ENCODE measurements at places on chromosomes 13 and 19.

DNA sequence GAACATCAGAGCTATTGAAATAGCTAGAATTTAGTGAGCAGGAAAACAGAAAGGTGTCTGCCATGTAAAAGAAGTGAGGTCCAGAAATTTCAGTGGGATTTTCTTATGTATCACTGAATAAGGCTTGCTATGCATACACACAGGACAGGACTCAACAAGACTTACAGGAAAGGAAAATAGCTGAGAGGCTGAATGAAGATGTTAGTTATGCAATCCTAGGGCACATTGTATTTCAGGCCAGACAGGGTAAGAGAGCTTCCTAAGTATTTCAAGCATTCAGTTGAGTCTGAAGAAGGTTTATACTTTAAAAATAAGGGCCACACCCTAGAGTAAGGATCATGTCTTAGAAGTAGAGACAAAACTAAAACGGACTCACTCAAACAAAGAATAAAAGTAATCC is 419.9 kb upstream of the PRR20A start:
- DNase-seq: no peak

DNA sequence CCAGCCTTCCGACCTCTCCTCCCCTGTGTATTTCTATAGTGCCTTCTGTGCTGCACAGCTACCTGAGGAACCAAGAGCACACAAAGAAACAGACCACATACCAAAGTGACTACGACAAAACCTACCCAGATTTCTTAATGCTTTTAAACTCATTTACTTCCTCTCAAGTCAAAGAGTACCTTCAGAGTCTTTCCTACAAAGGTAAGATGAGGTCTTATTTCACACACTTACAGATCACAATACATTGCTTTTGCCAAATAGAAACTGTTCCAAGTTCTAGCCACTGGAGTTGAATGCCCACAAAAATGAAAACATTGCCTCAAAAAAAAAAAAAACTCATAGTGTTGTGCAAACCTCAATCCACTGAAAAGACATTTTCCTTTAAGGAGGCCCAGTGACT is 36.4 kb downstream of the TEX26 start:
- no peak for DNase-seq

GRCh38 chr19:7104747-7105447 is 35.4 kb downstream of the ZNF557 start:
- DNase-seq: peak; percentile 13

DNA sequence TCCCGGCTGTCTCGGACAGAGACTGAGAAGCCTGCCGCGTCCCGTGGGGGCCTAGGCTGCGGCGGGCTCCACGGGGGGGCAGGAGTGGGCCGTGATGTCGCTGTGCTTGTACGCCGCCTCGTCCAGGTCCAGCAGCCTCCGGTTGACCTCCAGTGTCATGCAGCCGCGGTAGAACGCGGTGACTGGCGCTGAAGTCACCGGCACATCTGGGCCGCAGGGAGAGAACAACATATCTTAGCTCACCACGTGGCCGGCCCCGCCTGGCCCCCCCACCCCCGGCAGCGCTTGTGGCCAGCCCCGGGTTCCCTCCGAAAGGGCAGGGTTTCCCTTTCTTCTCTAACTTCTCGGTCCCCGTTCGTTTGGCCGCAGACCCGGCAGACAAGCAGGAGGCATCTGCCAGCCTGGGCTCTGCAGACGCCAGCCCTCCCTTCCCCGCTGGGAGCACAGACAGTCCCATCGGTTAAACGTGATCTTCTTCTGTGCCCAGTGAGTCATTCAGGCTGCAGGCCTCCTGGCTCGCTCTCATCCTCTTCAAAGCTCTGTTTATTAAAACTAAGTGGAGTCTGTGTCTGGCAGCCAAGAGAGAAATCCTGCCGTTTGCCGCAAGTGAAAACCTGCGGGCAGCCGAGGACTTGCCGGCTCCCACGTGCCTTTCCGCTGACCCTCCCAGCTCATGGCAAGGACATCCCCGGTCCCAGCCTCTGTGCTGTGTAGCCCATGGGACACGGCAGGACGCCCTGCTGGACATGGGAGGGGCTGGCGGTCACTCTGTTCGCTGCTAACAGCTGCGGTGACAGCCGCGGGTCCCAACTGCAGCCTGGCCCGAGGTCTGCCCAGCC is 42.8 kb downstream of the GAS6 start:
- DNase-seq: no peak

DNA sequence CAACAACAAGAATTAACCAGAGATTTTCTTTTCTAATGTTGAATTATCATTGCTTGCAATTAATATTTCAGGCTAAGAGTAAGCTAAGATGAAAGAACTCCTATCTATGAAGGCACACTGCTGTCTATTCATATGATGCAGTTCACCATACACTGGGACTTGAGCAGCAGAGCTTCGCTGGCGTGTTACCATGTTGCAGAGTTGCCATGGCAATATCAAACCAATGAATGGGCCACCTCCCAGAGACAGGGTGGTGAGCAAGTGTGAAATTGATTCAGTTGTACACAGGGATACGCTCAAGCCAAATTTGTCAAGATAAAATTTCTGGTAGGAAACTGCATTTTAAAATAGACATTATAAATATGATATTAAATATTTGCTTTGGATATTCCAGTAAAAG is 69.3 kb upstream of the MYO16 start:
- DNase-seq: no peak

DNA sequence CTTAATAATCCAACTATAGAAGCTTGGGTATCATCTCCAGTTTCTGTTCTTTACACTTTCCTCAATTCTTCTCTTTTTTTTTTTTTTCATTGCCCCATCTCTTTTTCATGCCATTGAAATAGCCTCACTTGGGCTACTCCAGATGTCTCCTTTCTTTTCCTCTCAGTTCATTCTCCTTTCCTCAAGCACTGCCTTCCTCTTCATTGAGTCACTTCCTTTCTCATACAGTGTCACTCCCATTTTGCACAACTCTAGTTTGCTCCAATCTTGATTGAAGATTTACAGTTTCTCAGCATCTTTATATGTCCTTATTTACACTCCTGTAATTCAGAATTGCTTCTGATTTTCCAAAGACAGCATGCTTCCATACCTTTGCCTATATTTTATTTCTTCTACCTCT is 61.3 kb downstream of the IPO5 start:
- no peak for DNase-seq

GRCh38 chr13:34241332-34241731 is 423.4 kb downstream of the RFC3 start:
- DNase-seq: no peak

DNA sequence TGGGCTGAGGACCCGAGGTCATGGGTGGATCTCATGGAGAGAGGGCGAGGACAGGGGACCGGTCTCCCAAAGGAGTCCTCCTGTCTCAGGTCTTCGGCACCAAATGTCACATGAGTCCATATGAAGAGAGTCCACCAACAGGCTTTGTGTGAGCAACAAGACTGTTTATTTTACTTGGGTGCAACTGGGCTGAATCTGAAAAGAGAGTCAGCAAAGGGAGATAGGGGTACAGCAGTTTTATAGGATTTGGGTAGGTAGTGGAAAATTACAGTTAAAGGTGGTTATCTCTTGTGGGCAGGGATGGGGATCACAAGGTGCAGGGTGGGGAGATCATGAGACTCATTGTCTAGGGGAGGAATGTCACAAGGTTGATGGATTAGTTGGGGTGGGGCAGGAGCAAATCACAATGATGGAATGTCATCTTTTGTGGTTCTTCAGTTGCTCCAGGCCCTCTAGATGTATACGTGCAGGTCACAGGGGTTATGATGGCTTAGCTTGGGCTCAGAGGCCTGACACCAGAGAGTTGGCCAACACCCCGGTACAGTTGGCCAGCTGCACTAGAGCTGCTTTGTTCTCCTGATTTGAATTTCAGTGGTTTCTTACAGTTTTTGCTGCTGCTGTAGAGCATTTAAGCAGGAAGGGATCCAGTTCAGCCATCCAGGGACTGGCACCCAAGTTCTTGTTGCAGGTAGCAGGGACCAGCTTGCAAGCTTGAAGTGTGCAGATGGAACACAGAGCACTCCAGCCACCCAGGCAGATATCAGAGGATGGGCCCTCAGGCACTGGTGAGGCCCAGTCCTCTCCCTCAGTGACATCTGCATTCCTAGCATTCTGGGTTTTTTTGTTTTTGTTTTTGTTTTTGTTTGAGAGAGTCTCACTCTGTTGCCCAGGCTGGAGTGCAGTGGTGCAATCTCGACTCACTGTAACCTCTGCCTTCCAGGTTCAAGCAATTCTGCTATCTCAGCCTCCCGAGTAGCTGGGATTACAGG is 26.4 kb upstream of the IGFL1 start:
- no peak for DNase-seq

DNA sequence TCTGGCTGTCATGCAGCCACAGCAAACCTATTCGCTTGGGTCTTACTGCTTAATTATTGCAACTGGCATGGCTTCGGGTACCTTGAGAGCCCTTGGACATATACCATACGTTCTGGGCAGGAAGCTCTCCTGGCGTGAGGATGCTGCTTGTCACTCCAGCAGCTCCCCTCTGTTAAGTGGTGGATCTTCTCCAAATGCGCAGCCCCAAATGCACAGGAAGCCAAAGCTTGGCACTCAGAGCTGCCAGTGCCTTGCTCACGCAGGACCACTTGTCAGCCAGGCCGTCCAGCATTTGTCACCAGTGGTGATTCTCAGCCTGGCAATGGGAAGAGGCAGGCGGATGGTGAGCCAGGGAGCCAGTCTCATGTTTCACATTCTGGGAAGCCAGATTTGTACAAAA is 158.6 kb downstream of the KATNAL1 start:
- DNase-seq: no peak

DNA sequence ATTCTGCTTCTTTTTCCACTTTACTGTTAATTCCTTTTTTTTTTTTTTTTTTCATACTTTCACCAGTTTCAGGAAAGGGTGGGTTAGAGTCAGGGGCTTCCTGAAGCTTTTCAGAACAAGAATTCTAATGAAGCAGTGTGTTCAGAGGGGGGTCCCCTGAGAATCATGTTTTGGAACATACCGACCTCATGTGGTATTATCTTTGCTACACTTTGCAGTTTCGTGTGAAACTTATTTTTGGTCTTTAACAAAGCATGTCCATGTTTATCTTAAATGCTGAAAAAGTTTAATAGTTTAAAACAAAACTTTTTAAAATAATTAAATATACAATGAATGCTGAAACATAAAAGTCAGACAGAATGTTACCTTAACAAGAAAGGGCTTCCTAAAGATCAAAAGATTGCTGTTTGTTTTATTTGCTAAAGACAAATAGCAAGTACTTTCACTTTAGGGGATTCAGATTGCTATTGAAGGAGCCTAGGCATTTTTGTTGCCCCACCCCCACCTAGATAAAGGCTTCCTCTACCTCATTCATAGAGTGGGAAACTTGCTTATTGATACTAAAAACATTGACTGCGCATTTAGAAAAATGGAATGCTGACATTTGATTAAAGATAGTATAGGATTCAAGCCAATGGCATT is 21.1 kb upstream of the POMP start:
- DNase-seq: peak; percentile 40

DNA sequence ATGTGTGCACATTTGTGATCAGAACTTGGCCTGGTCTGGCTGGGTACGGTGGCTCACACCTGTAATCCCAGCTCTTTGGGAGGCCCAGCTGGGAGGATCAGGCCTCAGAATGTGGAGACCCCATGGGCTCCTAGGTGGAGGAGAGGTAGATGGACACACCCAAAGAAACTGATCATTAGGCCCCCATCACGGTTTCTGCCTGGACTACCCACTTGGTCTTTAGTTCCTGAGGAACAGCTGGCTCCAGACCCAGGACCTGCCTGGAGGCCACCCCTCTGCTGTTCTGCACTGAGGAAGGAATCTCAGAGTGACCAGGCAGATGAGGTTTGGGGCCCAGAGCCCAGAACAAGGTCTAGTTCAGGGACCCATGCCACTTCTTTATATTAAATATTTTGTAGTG is 1.5 kb downstream of the CBLC start:
- DNase-seq: no peak

- DNase-seq: no peak
Measured at GRCh38 chr13:94305463-94305862, 174.0 kb downstream of the DCT start.

GRCh38 chr13:21063031-21063430 is 1.6 kb upstream of the LATS2 start:
- DNase-seq: no peak

- DNase-seq: no peak
Measured at GRCh38 chr13:72166102-72166650, 299.2 kb upstream of the DACH1 start.

DNA sequence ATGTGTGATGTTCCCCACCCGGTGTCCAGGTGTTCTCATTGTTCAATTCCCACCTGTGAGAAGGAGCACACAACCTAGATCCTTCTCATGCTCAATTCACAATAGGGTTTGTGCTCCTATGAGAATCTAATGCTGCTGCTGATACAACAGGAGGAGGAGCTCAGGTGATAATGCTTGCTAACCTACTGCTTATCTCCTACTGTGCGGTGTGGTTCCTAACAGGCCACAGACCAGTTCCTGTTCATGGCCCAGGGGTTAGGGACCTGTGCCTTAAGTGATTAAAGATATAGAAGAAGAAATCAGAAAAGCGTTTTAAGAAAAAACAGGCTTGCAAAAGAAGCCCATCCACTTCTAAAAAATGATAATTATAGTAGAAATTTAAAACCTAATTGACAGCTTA is 17.5 kb downstream of the DLEU7 start:
- no peak for DNase-seq

DNA sequence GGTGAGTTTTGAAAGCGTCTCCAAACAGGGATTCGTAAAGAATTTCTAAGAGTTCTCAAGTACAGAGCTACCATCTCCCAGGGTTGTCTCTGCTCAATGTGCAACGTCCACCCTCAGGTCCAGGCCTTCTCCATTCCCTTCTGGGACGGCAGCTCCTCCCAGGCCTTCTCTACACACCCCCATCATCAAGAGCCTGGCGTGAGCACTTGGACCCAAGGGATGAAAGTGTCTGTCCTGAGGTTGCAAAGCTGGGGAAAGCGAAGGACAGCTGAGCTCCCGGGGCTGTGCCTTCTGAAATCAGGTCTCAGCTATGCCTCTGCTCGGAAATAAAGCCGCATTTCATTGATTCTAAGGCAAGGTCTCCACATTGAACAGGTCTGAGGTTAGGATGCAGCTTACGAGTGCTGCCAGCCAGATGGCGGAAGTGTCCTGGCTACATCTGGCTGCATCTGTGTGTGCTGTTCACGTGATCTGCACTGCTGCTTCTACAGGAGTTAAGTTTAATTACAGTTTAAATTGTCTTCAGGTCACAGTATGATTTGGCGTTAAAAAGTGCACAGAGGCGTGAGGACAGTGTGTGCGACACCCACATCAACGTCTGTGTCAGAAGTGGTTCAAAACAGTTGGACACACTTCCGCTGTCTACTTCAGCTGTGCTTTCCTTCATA is 27.0 kb upstream of the MIER2 start:
- peak; percentile 64 for DNase-seq

- DNase-seq: no peak
Measured at GRCh38 chr13:95841894-95842293, 165.0 kb downstream of the DNAJC3 start.

GRCh38 chr19:40200341-40201099 is 9.3 kb downstream of the MAP3K10 start:
- DNase-seq: no peak

DNA sequence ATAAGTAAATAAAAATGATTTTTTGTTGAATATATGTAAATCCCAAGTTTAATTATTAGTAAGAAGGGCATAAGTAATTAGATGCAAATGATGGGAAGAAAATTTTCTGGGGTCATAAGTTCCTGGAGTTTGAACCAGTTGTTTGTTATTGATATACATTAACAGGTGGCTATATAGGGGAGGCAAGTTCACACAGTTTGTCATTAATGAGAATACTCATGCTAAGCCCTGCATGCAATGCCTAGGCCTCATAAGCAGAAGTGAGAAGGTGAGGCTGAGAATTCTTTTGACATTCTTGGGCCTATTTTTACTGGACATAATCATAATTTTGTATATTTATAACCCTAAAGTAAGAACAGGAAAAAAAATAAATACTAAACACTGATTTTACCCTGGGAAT is 1210.7 kb upstream of the PCDH9 start:
- DNase-seq: no peak

GRCh38 chr19:37695144-37695899 is 24.2 kb downstream of the ZNF607 start:
- DNase-seq: no peak

Data from OCI-LY7 (cell line).